Kidney (tissue), 22 donors: ENCODE measurements at places on chromosomes 2 and 18. TPM values are rescaled to one million over a fixed set of nuclear protein-coding genes. Genes with fewer than 3 reads are reported as not detected.

Gene CIAO1
- total RNA-seq: 63.0 TPM

Gene NAT8
- total RNA-seq: 94.4 TPM

Gene PTH2R
- total RNA-seq: 54.8 TPM

Gene MFF
- 80.8 TPM for total RNA-seq

Gene ALK
- 0.13 TPM for total RNA-seq

Gene CFAP65
- 2.0 TPM for total RNA-seq

Gene PLCD4
- total RNA-seq: 11.0 TPM

Gene SERPINB3
- total RNA-seq: not detected

Gene QPCT
- 16.6 TPM for total RNA-seq

Gene DOK6
- 3.8 TPM for total RNA-seq

Gene SLC40A1
- 78.4 TPM for total RNA-seq

Gene GCG
- not detected for total RNA-seq

Gene SIX2
- 0.28 TPM for total RNA-seq

Gene MRPS9
- 23.3 TPM for total RNA-seq

Gene DSG4
- total RNA-seq: not detected

Gene OXER1
- 2.5 TPM for total RNA-seq

Gene FARP2
- 50.5 TPM for total RNA-seq

Gene ATP8B1
- 40.8 TPM for total RNA-seq

Gene ACP1
- 75.1 TPM for total RNA-seq
